ENCODE measurements at places on chromosomes 13 and 19.

- peak; percentile 73 for DNase-seq
Observed at GRCh38 chr13:100269837-100270236, 180.9 kb downstream of the PCCA start.

DNA sequence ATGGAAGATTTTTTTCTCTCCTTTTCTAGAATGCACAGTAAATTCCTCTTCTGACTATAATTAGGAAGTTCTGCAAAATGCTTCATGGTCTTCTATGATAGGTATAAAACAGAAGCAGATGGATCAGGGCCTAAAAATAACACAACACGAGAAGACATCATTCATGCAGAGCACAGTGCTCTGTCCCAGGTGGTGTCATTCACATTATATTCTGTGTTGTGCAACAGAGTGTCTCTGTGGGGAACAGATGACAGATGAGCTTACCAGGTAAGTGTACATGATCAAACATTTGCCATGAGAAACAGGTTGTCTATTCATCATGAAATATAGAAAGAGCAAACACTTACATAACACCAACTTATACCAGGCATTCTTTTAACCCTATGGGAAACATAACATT is 288.3 kb downstream of the KCTD12 start:
- no peak for DNase-seq

DNA sequence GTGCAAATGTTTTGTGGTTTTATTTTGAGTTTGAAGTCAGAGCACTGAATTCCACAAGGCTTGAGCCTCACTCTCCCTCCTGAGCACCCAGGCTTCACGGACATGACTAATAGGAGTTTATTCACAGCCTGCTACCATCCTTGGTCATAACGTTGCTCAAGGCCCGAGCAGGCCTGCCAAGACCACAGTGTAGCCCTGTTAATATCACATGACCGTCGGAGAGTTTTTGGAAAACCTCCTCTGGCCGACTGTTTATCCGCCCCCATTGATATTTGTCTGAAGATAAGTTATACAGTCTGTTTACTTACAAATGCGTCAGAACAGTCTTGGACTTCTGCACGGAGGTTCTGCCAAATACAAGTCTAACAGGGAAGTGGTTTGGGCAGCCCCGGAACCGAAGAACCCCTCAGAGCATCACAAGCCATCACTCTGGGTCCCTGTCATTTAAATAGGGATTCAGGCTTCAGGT is 89.9 kb downstream of the COL4A2 start:
- DNase-seq, result peak; percentile 98

DNA sequence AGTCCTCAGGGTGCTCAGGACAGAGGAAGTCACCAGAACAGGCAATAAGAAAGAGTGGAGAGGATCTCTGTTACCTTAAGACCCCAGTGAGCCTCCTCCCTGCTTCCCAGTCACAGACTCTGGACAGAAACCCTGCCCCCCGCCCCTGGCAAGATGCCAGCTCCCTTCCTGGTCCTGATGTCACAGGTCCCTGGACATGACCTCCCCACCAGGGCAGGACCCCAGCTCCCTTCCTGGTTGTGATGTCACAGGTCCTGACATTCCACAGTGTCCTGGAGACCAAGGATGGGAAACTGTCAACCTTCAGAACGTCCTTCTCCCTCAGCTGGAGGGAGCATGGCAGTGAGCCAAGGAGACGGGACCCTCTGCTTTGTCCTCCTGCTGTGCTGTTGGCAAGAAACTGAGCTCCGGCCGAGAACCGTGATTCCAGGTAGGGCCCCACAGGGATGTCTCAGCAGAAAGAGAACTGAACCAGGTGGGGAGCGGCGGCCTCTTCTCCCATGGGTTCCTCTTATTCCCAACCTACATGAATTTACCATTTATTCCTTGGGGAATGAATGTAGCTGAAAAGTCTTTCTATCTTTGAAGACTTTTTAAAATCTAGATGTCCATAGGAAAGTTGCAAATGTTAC is at the start of gene SPACA7:
SPACA7 (plus strand) TSS at position 306 of the 632 bp plus-strand sequence; CDS start at position 337, 31 bp downstream.
- no peak for DNase-seq

GRCh38 chr13:79442221-79442620 is 36.2 kb upstream of the RBM26 start:
- DNase-seq, result no peak

- DNase-seq, result no peak
Observed at GRCh38 chr19:43310221-43310620, 40.9 kb upstream of the PSG9 start.

DNA sequence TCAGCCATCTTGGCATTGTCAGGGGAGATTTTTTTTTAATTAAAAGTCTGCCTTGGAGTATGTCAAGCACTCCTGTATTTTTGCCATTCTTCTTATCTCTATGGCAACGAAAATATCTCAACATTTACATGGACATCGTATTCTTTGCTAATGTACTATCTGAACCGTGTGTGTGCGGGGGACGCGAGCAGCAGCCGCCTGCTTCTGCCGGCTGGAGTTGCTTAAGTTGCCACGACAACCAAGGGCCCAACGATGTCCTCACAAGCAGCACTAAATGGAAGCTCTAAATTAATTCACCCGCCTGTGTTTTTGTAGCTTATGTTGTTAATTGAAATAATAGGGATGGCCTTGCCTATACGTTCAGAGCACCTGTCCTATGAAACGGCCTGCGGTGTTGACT is 309.5 kb downstream of the TEX29 start:
- no peak for DNase-seq

DNA sequence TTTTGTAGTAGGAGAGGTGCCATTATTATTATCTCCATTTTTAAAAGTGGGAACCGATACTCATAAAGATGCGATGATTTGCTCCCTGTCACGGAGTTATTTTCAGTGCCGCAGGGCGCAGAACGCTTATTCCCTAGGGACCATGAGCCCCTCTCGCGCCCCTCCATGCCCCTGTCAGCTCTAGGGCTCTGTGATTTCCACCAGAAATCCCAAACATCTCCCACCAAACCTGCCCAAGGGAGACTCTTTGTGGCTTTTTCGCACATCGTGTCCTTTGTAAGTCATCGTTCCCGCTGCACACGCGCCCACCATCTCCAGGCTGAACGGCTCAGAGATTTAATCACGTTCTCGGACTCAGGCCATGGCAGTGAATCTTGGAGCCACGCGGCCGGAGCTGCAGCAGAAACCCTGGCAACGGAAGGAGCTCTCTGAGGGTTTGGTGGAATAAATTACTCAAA is 105.1 kb downstream of the DNAJC15 start:
- DNase-seq, result peak; percentile 40

DNA sequence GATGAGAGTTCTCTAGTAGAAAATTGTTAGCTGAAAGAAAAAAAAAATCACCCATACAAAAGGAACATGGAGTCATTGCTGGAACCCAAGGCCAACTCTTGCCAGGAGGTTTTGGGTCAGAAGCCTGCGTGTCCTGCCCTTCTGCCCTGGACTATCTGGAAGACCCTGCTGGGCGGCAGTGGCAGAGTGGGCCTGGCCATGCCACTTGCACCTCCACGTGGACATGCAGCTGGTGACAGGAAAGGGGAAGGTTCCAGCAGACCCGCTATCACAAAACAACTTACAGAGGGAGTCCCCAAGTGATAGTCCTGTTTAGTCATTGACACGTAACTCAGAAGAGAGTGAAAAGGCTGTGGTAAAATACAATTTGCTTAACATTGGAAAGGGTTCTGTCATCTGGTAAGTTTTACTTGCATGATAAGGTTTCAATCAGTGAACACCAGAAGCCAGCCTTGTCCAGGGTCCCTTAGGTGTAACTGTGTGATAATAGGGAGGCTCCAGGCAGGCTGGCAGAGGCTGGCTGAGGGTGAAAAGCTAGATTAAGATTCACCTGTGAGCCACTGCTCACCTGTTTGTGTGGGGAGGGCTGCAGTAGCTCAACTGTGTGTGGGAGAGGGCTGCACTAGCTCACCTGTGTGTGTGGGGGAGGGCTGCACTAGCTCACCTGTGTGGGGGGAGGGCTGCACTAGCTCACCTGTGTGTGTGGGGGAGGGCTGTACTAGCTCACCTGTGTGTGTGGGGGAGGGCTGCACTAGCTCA is 47.8 kb downstream of the COL4A2 start:
- no peak for DNase-seq

- peak; percentile 70 for DNase-seq
Observed at GRCh38 chr13:80340651-80341100, 250 bp downstream of the SPRY2 start.

GRCh38 chr19:31174948-31175347 is 174.3 kb downstream of the TSHZ3 start:
- DNase-seq, result no peak

DNA sequence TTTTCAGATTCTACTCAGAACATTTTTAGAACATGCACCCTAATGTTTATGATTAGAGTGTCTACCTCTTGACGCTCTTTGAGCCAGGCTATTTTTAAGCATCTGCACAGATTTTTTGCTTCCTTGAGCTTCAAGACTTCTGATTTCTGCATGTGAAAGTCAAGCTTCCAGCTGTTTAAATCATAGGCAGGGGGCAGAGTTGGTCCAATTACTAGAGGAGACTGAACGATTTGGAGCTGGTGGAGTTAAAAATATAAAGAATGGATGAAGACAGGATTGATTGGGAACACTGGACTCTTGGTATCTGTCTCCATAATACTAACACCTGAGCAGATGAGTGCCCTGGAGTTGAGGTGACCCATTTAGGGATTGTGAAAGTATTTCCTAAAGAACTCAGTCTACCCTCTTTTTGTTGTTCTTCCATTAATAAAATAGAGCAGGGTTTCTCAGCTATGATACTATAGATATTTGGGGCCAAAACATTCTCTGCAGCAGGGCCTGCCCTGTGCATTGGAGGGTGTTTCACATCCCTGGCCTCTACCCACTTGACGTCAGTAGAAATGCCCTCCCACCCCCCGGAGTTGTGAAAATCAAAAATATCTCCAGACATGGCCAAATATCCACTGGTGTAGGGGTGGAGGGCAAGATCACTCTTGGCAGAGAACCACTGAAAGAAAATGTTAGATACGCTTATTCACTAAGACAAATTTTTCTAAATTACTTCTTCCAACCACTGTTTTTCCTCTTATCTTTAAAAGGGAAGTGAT is 160.1 kb downstream of the COG6 start:
- no peak for DNase-seq

GRCh38 chr13:71609271-71609670 is 257.7 kb downstream of the DACH1 start:
- no peak for DNase-seq

GRCh38 chr13:25143706-25144105 is 28.4 kb downstream of the AMER2 start:
- DNase-seq, result no peak

DNA sequence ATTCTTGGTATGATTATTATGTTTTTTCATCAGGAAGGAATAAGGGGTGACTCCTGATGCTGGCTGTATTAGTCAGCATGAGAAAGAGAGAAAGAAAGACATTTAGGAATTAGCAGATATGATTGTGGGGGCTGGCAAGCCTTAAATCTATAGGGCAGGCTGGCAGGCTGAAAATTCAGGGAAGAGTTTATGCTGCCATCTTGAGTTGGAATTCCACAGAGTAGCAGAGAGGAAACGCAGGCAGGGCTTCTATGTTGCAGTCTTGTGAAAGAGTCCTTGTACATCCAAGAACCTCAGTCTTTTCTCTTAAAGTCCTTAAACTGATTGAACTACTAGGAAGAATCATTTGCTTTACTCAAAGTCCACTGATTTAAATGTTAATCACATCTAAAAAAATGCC is 262.7 kb upstream of the SLC10A2 start:
- no peak for DNase-seq

DNA sequence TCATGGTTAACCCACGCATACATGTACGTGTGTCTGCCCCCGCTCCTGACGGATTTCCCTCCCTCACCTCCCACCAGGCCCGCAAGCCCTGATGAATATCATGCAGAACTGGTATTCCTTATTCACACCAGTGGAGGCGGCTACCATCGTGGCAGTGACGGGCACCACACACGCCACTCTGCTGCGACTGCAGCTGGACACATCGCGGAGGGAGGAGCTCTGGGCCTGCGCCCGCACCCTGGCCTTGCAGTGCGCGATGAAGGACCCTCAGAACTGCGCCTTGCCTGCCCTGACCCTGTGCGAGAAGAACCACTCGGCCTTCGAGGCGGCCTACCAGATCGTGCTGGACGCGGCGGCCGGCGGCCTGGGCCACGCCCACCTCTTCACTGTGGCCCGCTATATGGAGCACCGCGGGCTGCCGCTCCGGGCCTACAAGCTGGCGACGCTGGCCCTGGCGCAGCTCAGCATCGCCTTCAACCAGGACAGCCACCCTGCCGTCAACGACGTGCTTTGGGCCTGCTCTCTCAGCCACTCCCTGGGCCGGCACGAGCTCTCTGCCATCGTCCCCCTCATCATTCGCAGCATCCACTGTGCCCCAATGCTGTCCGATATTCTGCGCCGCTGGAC is 35.0 kb downstream of the ZSWIM4 start:
- DNase-seq, result no peak

- peak; percentile 35 for DNase-seq
Observed at GRCh38 chr13:27379694-27380641, 44.5 kb upstream of the GTF3A start.

DNA sequence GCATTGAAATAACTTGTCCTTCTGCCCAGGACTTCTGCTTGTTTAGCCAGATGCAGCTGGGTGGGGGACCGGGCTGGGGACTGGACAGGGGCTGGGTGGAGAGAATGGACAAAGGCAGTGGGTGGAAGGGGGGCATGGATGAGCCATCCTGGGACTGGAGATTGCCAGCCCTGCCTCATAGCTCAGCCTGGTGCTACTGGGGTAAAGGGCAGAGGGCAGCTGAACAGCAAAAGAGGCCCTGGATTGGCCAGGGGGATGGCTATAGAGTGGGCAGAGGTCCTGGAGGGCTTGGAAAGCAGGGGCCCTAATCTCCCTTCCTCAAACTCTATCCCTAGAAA is 17.7 kb upstream of the PLAUR start:
- no peak for DNase-seq

- no peak for DNase-seq
Observed at GRCh38 chr19:33358408-33358807, 15.1 kb upstream of the CEBPG start.

GRCh38 chr19:1757468-1758230 is 4.3 kb downstream of the ONECUT3 start:
- no peak for DNase-seq

GRCh38 chr19:35712567-35713505 is 5.0 kb upstream of the KMT2B start:
- DNase-seq, result no peak

GRCh38 chr19:21147540-21147939 is 5.7 kb downstream of the ZNF431 start:
- no peak for DNase-seq

DNA sequence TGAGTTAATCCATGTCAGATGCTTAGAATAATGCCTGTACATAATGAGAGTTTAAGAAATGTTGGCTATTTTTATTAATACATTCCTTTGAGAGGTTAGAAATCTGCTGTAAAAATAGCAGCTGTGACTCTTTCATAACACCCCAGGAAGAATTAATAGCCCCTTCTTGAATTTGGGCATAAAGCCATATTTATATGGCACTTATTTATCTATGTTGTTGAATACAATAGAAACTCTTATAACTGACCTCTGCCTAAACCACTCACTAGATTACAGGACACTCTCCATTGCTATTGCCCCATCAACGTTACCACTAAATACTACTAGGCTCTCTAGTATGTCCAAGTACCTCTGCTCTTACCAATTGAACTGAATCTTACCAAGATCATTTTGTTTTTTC is 16.3 kb downstream of the NEK5 start:
- DNase-seq, result no peak

All from tibial artery (tissue), 4 donors.